NCI-H2029 (cell line): ENCODE measurements at places on chromosomes 11 and 22.

GRCh38 chr11:123122852-123123251 lies 60.9 kb upstream of the HSPA8 start:
- DNase-seq, result no peak

DNA sequence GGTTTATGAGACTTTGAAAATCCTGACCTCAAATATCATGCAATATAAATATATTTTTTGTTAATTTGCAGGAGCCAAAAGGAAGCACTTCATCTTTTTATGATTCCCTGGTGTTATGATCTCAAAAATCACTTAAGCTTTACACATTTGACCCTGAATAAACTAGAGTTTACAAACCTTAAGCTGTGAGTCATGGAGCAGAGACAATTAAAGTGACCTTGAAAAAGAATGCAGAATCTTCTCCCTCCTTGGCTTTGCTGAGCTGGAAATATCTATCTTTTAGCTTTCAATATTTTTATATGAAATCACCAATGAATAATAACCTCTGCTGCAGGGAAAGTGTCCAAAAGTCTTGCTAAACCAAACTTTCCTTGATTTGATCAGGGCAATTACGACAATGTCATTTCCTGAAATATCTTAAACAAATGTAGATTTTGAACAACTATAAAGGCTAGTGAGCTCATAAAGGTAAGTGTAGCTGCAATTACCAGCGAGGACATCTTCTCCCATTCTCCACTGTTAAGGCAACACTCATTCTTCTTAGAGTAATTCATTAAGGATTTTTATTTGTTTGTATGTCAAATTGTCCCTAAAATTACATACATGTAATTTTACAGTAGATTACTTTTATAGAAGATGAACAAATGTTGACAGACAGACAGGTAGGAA lies 747.0 kb upstream of the LUZP2 start:
- DNase-seq, result no peak

DNA sequence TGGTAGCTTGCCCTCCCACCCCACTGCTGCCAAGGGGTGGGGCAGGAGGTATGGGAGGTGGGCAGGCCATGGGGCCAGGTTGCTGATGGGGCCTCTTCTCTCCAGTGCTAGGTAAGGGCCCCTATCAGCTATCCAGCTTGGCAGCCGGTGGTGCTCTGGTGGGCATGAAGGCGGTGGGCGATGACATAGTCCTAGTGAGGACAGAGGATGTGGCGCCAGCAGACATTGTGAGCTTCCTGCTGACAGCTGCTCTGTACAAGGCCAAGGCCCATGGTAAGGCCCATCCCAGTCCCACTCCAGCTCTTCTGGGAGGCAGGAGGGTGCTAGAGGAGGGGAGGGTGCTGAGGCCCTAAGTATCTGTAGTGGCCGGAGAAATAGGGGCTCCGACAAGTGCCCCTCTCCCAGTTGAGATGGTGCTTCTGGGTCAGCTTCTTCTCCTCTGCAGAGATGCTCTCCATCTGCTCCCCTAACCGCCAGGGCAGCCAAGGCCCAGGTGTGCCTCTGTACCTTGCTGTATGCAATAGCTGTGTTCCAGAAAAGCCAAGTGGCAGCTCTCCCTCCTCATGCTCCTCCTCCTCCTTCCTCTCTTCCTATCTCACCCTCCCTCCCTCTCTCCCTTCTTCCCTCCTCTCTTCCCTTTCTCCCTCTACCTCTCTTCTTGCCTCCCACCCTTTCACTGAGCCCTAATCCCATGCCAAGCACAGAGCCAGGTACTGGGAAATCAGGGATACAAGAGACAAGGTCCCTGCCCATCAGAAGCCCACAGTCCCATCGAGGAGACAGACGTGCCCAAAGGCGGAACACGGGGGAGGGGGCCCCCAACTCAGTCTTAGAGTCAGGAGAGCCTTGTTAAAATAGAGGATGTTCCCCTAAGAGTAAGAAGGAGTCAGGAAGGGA lies 55.3 kb downstream of the OTOG start:
- no peak for DNase-seq

GRCh38 chr11:116736763-116737162 lies 36.0 kb downstream of the BUD13 start:
- no peak for DNase-seq

DNA sequence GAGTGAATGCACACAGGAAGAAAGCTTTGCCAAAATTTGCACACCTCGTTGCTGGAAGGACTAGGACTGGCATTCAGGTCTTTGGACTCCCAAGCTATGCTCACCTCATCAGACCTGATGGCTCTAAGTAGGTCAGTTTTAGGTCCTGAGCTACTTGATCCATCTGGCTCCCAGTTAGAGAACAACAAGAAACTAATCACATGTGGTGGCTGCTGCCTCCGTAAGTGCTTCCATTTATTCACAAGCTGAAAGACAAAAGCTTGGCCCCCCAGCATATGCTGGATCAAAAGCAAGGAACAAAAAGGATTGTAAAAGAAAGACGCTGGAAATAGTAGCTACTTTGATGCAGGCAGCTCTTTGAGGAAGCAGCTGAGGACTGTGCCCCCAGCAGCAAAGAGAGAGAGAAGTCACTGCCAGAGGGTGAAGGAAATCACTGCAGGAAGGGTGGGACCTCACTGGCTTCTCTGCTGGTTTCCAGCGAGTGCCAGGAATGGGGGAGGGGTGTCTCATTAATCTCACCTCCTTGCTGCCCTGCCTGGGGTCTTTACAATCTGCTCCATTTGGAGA lies 268.9 kb downstream of the KIRREL3 start:
- no peak for DNase-seq

DNA sequence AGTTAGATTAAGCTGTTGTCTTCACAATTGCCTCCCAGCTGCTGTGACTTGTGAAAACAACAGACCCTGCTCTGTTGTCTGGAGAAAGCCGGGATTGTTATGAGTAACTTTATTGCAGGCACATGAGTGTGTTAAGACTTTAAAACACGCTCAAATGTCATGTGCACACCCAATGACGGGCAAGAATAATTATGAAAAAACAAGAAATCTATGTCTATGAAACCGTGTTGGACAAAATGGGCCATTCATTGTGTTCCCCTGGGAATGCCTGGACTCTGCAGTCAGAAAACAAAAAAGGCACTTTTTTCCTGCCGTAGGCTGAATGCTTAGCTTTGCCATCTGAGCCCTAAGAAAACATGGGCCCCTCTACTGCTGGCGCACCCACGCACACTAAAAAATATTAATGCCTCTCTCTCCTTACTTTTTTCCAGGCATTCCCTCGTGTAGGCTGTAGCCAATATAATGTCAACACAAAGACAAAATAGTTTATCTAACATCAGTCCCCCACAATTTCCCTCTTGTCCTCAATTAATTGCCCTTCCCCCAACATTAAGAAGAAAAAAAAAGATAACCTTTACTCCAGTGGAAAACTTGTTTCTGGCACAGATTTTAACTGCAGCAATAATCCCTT lies 207.9 kb downstream of the SOX6 start:
- no peak for DNase-seq

DNA sequence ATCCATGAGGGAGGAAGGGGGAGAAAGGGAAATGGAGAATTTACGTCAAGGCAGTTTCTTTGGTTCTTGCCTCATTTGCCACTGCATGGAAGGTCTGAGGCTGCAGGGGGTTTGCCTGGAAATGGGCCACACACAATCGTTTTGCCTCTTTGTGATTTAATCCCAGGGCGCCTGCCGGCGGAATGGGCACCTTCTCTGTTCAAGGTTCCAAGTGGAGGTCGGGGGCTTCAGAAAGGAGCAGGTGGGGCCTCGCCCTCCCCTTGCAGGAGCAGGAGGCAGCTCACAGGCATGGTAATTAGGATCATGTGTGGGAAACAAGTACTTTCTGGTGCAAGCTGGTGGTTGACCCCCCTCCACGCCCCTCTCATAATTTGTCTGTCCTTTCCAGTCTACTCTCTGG lies 29.9 kb downstream of the MPPED1 start:
- DNase-seq, result no peak

- peak; percentile 72 for DNase-seq
Measured at GRCh38 chr22:41697126-41697775, 2.1 kb upstream of the MEI1 start.

DNA sequence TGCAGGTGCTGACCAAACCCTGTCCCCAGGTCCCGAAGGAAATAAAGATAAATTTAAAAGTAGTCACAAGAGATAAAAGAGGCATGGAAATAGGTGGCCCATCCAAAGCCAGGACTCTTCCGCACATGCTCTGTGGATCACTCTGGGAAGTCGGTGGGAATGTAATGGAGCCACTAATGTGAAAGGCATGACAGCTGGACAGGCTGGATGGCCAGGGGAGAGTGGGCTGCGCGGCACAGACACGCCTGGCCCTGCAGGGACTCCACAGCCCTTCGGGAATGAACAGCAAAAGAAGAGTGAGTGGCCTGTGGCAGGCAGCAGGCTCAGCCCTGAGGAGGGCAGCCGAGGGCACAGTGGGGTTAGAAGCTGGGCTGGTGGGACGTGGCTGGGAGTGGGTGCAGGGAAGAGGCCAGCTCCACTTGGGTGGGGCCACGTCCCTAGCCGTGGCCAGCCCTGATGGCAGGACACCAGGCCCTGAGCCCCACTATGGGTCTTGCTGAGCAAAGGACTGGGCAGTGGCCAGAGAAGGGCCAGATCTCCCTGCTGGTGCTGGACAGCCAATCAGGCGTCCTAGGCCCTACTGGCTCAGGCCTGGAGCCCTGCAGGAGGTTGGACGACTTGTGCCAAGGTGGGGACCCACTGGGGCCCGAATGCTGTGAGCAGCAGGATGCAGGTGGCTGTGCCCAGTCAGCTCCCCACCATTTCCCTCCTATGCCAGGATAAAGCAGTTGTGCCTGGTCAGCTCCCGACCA lies 31.3 kb upstream of the GNB1L start:
- DNase-seq, result no peak

GRCh38 chr11:117828611-117829368 lies 4.2 kb upstream of the FXYD2 start:
- no peak for DNase-seq

DNA sequence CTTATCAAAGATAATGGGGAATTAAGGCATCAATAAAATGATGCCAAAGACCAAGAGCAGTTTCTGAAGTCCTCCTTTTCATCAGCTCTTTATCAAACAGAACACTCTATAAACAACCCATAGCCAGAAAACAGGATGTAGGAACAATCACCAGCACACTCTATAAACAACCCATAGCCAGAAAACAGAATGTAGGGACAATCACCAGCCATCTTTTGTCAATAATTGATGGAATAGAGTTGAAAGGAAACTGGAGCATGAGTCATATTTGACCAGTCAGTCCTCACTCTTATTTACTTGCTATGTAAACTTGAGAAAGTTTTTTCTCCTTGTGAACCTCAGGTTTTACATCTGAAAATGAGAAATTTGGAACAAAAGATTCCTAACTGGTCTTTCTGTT lies 10.0 kb downstream of the MS4A2 start:
- DNase-seq, result no peak

GRCh38 chr11:7900686-7901085 lies 30.4 kb downstream of the OR10A6 start:
- DNase-seq, result no peak

DNA sequence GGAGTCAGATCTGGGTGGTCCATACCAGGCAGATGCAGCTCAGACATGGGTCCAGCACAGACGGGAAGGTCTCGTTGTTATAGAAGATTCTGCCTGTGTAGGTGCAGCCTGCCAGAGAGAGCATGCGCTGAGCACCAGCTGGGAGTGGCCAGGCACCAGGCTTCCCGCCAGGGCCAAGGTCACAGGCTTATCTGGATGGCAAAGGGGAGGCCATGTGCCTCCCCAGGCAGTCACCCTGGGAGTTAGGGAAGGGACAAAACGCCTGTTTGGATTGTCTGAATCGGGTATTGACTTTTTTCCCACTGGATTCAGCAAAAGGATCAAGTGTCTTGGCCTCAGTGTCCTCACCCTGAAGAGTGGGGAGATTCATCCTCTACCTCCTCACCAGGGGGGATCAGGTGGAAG lies 26.5 kb downstream of the PGA5 start:
- no peak for DNase-seq

DNA sequence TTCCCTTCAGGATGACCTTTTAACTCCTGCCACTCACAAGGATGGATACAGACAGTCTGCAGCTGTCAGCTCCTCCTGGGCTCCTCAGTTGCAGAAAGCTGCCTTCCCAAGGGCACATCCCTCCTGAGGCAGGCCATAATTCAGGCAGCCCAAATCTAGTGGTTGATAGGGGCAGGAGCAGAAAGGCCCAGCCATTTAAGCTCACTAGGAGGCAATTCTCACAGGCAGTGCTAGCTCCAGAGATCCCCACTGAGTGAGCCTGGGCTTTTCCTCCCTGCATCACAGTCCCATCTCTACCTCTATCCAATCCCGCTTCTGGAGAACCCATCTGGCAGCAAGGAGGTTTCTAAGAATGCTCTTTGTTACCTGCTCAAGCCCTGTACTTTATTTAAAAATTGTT lies 200.6 kb downstream of the ARHGAP42 start:
- no peak for DNase-seq

DNA sequence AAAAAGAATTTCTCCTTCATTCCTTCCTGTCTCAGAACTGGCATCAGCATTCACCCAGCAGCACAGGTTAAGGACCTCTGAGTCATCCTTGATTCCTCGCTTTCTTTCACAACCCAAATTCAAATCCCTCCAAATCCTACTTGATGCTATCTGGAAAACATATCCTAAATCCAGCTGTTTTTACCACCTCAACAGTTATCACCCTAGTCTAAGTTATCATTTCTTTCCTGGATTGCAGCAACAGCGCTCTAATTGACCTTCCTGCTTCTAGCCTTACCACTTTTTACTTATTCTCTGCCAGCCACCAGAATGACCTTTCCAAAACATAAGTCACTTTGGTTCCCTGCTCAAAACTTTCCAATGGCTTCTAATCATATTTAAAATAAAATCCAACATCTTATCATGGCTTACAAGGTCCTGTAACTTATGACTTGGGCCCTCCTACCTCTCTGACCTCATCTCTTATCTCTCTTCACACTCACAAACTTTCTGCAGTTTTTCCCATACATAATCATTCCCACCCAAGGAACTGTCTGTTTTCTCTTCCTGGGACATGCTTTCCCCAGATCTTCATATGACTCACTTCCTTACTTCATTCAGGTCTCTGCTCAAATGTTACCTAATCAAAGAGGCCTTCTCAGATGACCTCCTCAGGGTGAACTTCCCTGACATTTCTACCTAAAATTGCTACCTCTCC lies 119.4 kb downstream of the TTC28 start:
- DNase-seq, result no peak

GRCh38 chr22:30273711-30274436 lies 7.2 kb upstream of the OSM start:
- no peak for DNase-seq

GRCh38 chr22:46587061-46587460 lies 33.1 kb upstream of the GRAMD4 start:
- no peak for DNase-seq
